ENCODE measurements at places on chromosomes 1 and 21. TPM values are rescaled to one million over a fixed set of nuclear protein-coding genes. Genes with fewer than 3 reads are reported as not detected.

The CRYAA gene
- not detected for total RNA-seq

The RCC2 gene
- 35.9 TPM for total RNA-seq

GRCh38 chr1:164886101-164886500 is 327.1 kb downstream of the PBX1 start:
- H3K4me1 ChIP-seq: no peaks in the 10 kb centered on the region
- H3K27ac ChIP-seq: no peak overlapping the region
- no peaks in the 10 kb centered on the region for H3K36me3 ChIP-seq
- H3K4me3 ChIP-seq: no peak overlapping the region
- H3K27me3 ChIP-seq: no peaks in the 10 kb centered on the region

The UBAP2L gene
- 240 TPM for total RNA-seq

DNA sequence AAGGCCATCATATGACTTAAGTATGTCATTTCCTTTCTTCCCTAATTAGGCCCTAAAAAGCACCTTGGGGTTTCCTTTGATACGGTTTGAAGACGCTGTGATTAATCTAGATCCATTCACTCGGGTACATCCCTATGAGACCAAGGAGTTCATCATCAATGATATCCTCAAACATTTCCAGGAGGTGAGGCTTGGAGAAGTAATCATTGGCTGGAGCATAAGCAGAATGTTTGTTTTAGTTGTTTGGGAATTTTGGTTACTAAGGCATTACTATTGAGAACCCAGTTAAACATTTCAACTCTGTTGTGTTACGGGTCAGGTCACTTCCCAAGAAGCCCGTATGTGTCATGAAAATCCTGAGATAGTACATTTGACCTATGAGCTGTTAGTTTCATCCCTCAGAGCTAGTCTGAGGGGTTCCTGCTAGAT is 185.2 kb downstream of the VPS13D start:
- no peak overlapping the region for H3K27ac ChIP-seq
- H3K4me1 ChIP-seq: no peaks in the 10 kb centered on the region
- no peak for DNase-seq
- H3K4me3 ChIP-seq: no peak overlapping the region
